A549 treated with Mapracorat at 1 μM for 4 hours (cell line): ENCODE measurements at places on chromosomes 7 and 10. TPM values are rescaled to one million over a fixed set of nuclear protein-coding genes. Genes with fewer than 3 reads are reported as not detected.

ITPRID1 gene
- not detected in 5 replicates for total RNA-seq

ASAH2 gene
- 1.2 to 4.0 TPM (median 2.9 TPM) in 5 replicates for total RNA-seq

LRRC18 gene
- not detected in 5 replicates for total RNA-seq

BZW2 gene
- 88.6 to 98.1 TPM (median 94.8 TPM) in 5 replicates for total RNA-seq

UBN2 gene
- 2.1 to 2.9 TPM (median 2.8 TPM) in 5 replicates for total RNA-seq

GCK gene
- total RNA-seq, result not detected in 5 replicates

SORCS3 gene
- not detected in 5 replicates for total RNA-seq

CUZD1 gene
- 1.3 to 1.6 TPM (median 1.3 TPM) in 5 replicates for total RNA-seq

PTF1A gene
- total RNA-seq, result not detected in 5 replicates

GPR26 gene
- not detected in 5 replicates for total RNA-seq

NCF1 gene
- total RNA-seq, result 0.13 to 0.26 TPM (median 0.23 TPM) in 4 of 5 replicates, not detected in the other

CFAP70 gene
- 0.07 to 0.22 TPM (median 0.13 TPM) in 5 replicates for total RNA-seq

OR2A42 gene
- total RNA-seq, result not detected in 5 replicates

PGAM2 gene
- total RNA-seq, result not detected in 5 replicates

HELLS gene
- 22.9 to 28.9 TPM (median 23.8 TPM) in 5 replicates for total RNA-seq

SLIT1 gene
- total RNA-seq, result 0.04 to 0.10 TPM (median 0.08 TPM) in 5 replicates

SLC26A5 gene
- total RNA-seq, result not detected in 5 replicates

KCTD7 gene
- total RNA-seq, result 5.2 to 6.8 TPM (median 5.8 TPM) in 5 replicates

SLC12A9 gene
- 9.2 to 17.7 TPM (median 14.8 TPM) in 5 replicates for total RNA-seq

AGMO gene
- 0.56 to 1.2 TPM (median 1.1 TPM) in 5 replicates for total RNA-seq

TSPAN14 gene
- total RNA-seq, result 105 to 155 TPM (median 146 TPM) in 5 replicates

HTRA1 gene
- total RNA-seq, result 50.8 to 64.4 TPM (median 55.3 TPM) in 5 replicates

ANKRD1 gene
- total RNA-seq, result 23.7 to 52.1 TPM (median 40.5 TPM) in 5 replicates

SRI gene
- total RNA-seq, result 118 to 138 TPM (median 127 TPM) in 5 replicates

ADCYAP1R1 gene
- total RNA-seq, result 0.02 to 0.08 TPM (median 0.04 TPM) in 4 of 5 replicates, not detected in the other

GRM3 gene
- not detected in 5 replicates for total RNA-seq

CD36 gene
- 0.27 to 0.32 TPM (median 0.28 TPM) in 3 of 5 replicates, not detected in the others for total RNA-seq

HECTD2 gene
- 3.2 to 4.2 TPM (median 3.6 TPM) in 5 replicates for total RNA-seq

CTAGE4 gene
- 0.05 TPM in 1 of 5 replicates, not detected in the others for total RNA-seq

RADIL gene
- 1.6 to 2.8 TPM (median 2.7 TPM) in 5 replicates for total RNA-seq

CHST15 gene
- total RNA-seq, result 7.0 to 8.5 TPM (median 7.7 TPM) in 5 replicates

HOXA4 gene
- total RNA-seq, result 1.3 to 2.2 TPM (median 1.8 TPM) in 5 replicates

CFAP43 gene
- 0.14 to 0.36 TPM (median 0.20 TPM) in 5 replicates for total RNA-seq

LGI1 gene
- total RNA-seq, result not detected in 5 replicates

OR2A12 gene
- not detected in 5 replicates for total RNA-seq

CCL24 gene
- total RNA-seq, result not detected in 5 replicates

CYP2C18 gene
- 0.07 to 0.11 TPM in 2 of 5 replicates, not detected in the others for total RNA-seq

MALSU1 gene
- 70.9 to 93.1 TPM (median 88.7 TPM) in 5 replicates for total RNA-seq

TMED4 gene
- 47.0 to 54.2 TPM (median 53.0 TPM) in 5 replicates for total RNA-seq

NUDT1 gene
- 88.2 to 109 TPM (median 102 TPM) in 5 replicates for total RNA-seq

CAMK2B gene
- total RNA-seq, result 0.12 to 0.58 TPM (median 0.23 TPM) in 5 replicates

PHTF2 gene
- total RNA-seq, result 11.6 to 17.4 TPM (median 16.6 TPM) in 5 replicates

TMEM176B gene
- total RNA-seq, result 0.15 to 0.23 TPM (median 0.19 TPM) in 3 of 5 replicates, not detected in the others

KCP gene
- total RNA-seq, result 0.05 to 0.30 TPM (median 0.15 TPM) in 5 replicates

GFRA1 gene
- 8.5 to 11.6 TPM (median 9.8 TPM) in 5 replicates for total RNA-seq
